ENCODE measurements at places on chromosomes 12 and 14.

- no peak for DNase-seq
Observed at GRCh38 chr12:52828591-52829021, 5.5 kb downstream of the KRT79 start.

DNA sequence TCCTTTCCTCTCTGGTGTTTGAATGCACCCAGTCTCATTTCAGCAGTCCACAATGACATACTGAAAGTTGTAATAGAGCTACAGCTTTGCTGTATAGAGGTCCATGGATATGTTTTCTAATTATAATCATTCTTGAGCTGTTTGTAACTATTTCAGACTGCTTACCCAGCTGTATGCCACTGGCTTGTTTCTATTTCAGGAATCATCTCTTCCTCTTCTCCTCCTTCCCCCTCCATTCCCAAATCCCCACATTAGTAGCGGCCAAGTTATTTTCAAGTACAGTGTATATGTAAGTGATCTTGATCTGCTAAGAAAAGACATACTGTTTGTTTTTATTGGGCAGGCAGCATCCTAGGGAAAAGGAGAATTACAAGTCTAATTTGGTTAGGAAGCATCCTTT lies 775.0 kb downstream of the DIO2 start:
- DNase-seq: no peak

DNA sequence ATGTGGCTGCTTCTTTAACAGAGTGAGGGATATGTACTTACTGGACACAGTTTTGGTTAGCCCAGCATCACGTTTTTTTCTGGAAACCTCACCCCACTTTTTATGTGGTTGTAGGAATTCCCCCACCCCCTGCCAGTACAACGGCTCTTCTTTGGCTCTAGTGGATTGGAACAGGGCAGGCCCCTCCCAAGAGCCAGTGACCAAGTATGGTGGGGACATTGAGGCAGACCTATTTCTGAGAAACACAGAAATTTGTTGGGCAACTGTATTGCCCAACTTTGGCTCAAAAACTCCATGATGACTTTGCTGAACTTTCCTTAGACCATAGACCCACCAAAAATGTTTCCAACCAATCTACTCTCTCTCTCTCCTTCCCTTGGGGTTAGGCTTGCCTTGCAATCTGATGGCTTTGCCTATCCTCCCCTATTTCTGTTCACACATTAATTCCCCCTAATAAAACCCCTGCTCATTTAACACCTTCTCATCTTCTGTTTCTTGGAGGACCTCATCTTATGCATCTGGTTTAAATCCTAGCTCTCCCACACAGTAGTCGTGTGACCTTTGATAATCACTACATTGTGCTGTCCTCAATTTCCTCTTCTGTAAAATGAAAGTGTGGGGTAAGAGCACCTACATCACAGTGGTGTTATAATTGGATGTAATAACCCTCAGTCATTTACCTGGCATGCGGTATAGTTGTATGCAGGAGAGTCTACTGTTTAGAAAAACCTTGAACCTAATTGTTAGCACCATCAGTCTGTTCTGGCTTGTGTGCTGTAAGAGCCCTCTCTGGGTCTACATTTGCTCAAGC lies 71.7 kb downstream of the IGF1 start:
- DNase-seq: no peak

DNA sequence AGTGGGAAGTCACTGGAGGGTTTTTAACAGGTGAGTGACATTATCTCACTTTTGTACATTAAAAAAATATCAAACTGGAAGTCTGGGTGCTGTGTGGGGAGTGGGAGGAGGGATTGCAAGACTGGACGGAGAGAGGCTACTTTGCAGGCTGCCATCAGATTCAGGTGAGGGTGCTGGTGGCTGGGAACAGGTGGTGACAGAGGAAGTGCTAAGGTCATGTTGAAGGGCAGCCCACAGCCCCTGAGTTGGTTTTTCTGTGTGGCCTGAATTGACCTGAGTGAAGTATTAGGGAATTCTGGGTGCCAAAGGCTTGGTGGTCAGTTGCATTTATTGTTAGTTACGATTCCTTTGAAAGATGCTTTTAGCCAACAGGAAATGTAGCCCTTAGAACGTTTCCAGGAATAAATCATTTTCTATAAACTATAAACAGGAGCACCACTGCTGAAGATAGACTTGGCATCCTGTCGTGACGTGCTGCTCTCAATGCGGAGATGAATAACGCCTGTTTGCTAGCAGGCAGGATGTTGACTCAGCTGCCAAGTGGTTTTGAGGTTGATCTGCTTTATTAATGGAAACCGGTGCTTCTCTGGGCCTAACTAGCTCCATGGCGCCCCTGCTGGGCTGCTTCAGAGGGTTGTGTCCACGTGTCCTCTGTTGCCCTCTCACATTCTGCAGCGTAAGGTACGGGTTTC lies 707.5 kb upstream of the TMEM132C start:
- no peak for DNase-seq

GRCh38 chr14:86115972-86116371 lies 586.0 kb downstream of the FLRT2 start:
- no peak for DNase-seq

GRCh38 chr12:121444842-121445202 lies 44.9 kb downstream of the RNF34 start:
- no peak for DNase-seq

DNA sequence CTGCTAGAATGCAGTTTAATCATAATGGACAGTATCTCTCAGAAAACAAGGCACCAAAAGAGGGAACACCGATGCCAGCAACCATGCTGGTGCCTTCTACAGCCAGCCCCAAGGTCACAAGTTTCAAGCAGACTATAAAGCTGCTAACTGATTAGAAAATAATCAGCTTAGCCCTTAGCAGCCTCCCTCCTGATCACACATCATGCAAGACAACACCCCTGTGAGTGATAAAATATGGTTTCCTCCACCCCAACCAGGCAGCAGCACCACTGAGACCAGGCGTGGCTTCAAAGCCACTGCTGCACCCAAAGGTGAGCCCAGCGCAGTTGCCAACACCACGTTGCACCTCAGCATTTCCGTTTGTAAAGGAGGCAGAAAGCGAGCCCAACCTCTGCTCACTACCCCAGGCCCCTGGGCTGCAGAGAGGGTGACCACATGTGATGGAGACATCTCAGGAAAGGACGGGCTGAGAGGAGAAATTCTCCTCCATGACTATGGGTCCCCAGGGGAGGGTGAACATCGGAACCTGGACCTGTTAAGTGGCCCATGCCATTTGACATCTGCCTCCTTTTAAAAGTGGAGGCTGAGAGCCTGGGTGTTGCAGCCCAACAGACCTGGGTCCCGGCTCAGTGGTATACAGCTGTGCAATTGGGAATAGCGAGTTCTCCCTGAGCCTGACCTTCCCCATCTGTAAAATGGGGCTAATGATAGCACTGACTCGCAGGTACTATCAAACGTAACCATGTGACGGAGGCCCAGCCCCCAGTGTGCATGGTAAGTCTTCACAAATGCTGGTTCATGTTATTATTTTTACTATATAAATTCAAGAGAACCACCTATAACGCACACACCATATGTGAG lies 11.5 kb downstream of the ZFP36L1 start:
- DNase-seq: no peak

GRCh38 chr14:68978172-68978911 lies 760 bp downstream of the ACTN1 start:
- peak; percentile 7 for DNase-seq

- no peak for DNase-seq
Observed at GRCh38 chr14:99542566-99542965, 61.4 kb downstream of the CCNK start.

GRCh38 chr14:95119336-95119735 lies 38.0 kb downstream of the DICER1 start:
- DNase-seq: no peak

DNA sequence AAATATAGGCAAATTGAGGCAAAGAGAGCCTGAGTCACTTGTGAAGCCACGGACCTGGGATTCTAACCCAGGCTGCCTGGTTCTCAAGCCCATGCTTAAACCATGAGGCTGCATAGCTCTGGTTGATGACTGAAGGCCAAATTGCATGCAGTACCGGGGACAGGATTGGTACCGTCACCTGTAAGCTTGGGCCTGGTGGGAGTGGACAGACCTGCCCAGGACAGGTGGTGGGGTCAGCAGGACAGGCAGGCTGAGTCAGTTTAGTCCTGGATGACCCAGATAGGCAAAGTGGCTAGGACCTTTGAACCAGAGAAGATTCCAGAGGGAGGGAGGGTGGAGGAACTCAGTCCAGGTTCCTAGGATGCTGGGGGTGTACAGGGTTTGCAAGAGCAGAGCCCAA lies 25.8 kb downstream of the RIN3 start:
- no peak for DNase-seq

DNA sequence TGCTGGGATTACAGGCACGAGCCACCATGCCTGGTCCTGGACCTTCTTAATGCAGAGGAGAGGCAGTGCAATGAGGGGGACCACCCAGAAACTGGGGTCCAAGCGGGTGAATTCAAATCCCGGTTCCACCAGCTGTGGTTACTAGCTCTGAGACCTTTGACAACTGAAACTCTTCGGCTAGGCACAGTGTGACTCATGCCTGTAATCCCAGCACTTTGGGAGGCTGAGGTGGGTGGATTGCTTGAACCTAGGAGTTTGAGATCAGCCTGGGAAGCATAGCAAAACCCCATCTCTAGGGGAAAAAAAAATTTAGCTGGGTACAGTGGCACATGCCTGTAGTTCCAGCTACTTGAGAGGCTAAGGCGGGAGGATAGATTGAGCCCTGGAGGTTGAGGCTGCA lies 5.0 kb upstream of the CD4 start:
- no peak for DNase-seq

GRCh38 chr12:9098115-9098452 lies 17.6 kb downstream of the A2M start:
- DNase-seq: no peak
